ENCODE measurements at places on chromosomes 11 and 22. TPM values are rescaled to one million over a fixed set of nuclear protein-coding genes. Genes with fewer than 3 reads are reported as not detected.

GRCh38 chr11:70848243-70848750, 404.1 kb downstream of the SHANK2 start:
- no peak for DNase-seq

CECR2 gene
- total RNA-seq: 1.7 TPM

JAM3 gene
- total RNA-seq: 19.2 TPM

TESMIN gene
- 2.2 TPM for total RNA-seq

TRPC6 gene
- 0.43 TPM for total RNA-seq

GRCh38 chr11:134347441-134347840, 15.7 kb downstream of the GLB1L2 start:
- DNase-seq: no peak

DNA sequence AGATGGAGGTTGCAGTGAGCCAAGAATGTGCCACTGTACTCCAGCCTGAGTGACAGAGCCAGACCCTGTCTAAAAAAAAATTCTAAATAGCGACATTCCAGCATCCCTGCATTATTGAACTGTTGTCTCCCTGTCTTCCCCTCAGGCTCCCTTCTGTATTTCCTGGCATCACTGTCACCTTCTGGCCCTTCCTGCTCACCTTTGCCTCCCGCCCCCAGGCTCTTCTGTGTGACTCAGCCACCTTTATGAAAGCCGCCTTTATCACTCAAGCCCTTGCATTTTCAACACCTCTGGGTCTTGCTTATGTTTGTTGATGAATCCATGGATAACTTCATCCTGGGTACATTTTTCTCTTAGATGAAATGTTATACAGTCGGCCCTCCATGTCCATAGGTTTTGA, 21.1 kb downstream of the UBASH3B start:
- DNase-seq: no peak

DNA sequence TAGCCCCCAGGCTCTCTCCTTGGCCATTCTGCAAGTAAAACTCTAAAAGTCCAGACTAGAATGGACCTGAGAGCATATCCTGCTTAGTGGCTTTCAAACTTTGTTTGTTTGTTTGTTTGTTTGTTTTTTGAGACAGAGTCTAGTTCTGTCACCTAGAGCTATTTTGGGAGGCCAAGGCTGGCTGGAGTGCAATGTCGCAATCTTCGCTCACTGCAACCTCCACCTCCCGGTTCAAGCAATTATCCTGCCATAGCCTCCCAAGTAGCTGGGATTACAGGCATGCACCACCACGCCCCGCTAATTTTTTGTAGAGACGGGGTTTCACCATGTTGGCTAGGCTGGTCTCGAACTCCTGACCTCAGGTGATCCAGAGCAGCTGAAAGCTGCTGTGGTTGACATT, 28.9 kb downstream of the DAGLA start:
- DNase-seq: no peak

GRCh38 chr11:32781721-32782120, 12.7 kb downstream of the CCDC73 start:
- no peak for DNase-seq

GRCh38 chr11:60334005-60334620, 7.1 kb downstream of the MS4A6E start:
- DNase-seq: peak; percentile 73

- peak; percentile 75 for DNase-seq
Observed at GRCh38 chr11:111922803-111923202, 4.1 kb downstream of the C11orf52 start.
